Fibroblast of the aortic adventitia (primary cell): ENCODE measurements at places on chromosomes 16 and 17. TPM values are rescaled to one million over a fixed set of nuclear protein-coding genes. Genes with fewer than 3 reads are reported as not detected.

The UMOD gene
- not detected in 2 replicates for total RNA-seq

The NPIPB8 gene
- 0.09 and 1.3 TPM in 2 replicates for total RNA-seq

The MT4 gene
- total RNA-seq = not detected in 2 replicates

The KRTAP9-4 gene
- not detected in 2 replicates for total RNA-seq
